NB4 (cell line): ENCODE measurements at places on chromosomes 6 and 20.

DNA sequence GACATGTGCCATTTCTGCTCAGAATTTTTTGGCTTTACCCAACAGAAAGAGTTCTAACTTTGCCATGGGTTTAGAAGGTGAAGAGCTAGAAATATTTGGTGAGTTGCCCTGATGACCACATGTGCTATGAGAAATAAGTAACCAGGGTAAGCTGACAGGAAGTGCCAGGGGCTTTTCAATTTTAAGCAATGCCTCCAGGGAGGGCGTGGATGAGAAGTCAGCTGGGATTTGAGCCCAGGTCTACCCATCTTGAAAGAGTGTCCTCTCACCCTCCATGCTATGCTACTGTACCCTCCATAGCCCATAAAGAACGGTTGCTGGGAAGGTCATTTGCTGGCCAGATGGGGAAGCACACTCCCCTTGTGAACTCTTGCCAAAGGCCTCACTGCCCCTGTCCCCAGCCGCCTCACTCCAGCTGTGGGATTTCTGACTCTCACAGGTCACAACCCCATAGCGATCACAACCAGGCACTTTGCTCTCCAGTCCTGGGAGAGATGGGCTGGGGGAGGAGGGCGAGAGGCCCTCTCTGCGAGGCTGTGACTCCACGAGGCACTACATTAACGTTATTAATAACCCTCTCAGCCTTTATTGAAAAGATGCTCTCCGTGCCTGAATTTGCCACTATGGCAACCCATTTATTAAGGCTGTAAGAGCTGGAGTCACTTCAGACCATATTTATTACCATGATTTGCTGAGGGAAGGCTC is 291.1 kb downstream of the DHX35 start:
- no peak for DNase-seq

GRCh38 chr6:56555438-56555872 is 87.2 kb downstream of the DST start:
- no peak for DNase-seq

- no peak for DNase-seq
These were observed 6.4 kb downstream of the HINT3 start for GRCh38 chr6:125962900-125963497.

DNA sequence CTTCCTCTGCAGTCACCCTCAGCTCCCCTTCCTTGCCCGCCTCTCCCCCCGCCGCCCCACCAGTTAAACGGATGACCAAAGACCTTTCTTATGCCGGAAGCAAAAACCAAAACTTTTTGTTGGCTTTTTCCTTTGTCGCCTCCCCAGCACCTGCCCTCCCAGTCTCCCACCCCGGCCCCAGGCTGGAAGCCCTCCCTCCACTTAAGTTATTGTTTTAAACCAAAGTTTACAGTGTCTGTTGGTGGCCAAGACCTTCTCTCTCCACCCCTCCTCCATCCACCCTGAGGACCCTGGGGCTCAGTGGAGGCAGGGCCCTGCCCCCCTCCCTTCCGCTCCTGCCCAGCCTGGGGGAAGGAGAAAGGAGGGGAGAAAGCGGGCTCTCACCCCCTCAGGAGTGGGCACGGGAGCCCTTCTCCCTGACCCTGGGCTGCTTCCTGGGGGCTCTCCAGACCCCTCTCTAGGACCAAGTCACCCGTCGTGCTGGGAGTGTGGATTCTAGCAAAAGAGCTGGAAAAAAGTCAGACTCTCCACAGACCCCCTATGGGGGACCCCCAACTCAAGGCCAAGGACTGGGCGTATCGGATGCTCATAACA is 38.3 kb upstream of the MDFI start:
- no peak for DNase-seq

- DNase-seq = no peak
These were observed 219.2 kb upstream of the SGK1 start for GRCh38 chr6:134537146-134537555.

DNA sequence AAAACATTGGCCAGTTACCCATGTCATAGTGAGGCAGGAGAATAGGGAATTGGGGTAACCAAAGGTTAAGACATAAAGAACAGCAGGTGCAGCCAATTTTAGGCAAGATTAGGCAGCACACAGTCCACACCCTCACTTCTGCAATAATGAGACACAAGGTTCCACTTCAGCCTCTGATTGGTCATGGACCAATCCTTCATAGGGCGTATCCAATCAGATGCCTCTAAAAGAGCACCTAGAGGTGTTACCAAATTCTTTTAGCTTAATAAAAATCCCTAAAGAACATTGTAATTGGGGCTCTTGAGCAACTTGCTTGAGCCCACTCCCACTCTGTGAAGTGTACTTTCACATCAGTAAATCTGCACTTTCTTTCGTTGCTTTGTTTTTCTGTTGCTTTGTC is 302.4 kb downstream of the PREX1 start:
- no peak for DNase-seq

GRCh38 chr6:134254118-134254517 is 63.8 kb downstream of the SGK1 start:
- DNase-seq = no peak

DNA sequence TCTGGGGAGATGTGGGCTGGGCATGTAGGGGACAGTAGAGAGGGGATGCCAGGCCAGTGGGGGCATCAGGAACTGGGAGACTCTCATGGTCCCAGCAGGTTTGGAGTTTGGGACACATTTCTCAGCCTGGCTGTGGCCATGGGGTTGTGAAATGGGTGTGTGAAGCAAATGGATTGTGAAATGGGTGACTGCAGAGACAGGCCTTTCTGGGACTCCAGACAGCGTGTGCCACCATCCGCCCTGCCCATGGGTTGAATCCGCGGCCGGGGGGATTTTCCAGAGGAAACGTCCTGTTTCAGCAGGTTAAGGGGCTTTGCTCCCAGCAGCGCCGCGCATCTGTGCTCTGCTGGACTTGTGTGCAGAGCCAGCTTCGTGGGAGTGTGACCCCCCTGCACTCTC is 3.7 kb upstream of the PMEPA1 start:
- peak; percentile 71 for DNase-seq
